ENCODE measurements at places on chromosomes 3 and 15.

DNA sequence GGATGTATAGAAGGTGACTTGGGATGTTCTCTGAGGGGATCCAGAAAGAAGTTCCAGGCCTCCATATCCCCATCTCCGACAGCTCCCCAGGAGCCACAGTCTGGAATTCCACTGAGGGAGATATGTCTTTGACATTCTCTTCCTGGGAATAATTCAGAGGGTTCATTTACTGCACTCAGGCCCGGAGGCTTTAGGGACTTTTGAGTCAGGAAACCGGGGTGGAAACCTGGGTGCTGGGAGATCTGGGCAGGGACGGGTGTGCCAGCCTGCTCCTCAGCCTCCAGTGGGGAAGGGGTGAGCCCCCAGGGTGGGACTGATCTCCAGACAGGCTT, 147.7 kb downstream of the SMAD6 start:
- DNase-seq, result no peak

- DNase-seq, result no peak
Observed at GRCh38 chr15:38242055-38242454, 10.6 kb upstream of the SPRED1 start.

DNA sequence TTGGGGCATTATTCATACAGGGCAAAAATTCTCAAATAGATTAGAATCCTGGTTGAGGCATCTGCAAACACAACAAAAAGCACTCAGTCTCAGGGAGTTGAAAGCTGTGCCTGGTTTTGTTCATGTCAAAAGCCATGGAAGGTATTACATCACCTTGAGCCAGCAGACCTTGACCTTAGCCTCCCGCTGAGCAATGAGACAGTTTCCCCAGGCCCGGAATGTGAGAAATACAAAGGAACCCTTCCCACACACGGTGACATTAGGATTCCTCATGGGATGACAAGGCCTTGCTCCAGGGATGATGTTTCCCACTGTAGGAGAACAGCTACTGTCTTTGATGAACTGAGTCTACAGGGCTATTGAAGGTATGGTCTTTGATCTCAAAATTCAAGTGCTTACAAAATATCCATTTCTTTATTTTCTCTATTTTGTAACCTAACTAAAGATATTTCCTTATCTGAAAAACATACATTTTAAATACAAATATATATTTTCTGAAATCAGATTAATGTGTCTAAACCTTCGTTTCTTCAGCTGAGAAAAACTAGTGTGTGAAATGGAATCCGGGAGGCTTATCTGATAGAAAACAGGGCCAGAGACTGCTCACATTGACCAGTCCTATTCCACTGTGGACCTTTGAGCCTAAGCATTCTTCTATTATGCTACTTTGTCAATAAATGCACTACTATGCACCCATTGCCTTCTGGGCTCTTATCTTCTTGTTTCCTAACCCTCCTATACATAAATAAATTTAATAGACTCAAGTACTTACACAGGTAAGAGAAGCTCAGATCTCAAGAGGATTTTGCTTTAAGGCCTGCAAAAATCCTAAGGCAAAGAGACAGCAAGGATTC, 298.2 kb downstream of the KBTBD8 start:
- DNase-seq, result no peak

- DNase-seq, result peak; percentile 42
Observed at GRCh38 chr3:196275126-196275525, 12.4 kb downstream of the PCYT1A start.

- no peak for DNase-seq
Observed at GRCh38 chr15:25568751-25569150, 129.9 kb upstream of the UBE3A start.

GRCh38 chr3:180280555-180280954, 243.8 kb upstream of the PEX5L start:
- DNase-seq, result no peak

DNA sequence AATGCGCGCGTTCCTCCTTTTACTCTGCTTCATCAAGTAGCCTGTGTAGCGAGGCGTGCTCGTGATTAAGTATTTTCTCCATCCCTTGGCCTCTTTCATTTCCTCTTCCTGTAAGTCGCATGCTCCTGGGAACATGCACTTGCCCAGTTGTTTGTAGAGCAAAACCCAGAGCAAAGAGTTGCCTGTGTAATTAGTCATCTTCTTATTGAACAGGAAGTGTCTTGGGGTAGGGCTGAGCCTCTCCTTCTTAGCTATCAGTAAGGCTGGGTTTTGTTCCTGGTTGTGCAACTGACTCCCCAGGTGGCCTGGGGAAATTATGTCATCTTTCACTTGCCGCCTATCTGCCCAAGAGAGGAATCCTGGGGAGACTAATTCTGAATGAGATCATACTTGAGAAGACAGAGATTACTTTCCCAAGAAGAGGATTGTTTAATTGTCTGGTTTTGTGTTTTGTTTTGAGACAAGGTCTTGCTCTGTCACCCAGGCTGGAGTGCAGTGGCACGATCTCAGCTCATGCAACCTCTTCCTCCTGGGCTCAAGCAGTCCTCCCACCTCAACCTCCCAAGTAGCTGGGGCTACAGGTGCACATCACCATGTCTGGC, 14.9 kb downstream of the LIPH start:
- peak; percentile 98 for DNase-seq

DNA sequence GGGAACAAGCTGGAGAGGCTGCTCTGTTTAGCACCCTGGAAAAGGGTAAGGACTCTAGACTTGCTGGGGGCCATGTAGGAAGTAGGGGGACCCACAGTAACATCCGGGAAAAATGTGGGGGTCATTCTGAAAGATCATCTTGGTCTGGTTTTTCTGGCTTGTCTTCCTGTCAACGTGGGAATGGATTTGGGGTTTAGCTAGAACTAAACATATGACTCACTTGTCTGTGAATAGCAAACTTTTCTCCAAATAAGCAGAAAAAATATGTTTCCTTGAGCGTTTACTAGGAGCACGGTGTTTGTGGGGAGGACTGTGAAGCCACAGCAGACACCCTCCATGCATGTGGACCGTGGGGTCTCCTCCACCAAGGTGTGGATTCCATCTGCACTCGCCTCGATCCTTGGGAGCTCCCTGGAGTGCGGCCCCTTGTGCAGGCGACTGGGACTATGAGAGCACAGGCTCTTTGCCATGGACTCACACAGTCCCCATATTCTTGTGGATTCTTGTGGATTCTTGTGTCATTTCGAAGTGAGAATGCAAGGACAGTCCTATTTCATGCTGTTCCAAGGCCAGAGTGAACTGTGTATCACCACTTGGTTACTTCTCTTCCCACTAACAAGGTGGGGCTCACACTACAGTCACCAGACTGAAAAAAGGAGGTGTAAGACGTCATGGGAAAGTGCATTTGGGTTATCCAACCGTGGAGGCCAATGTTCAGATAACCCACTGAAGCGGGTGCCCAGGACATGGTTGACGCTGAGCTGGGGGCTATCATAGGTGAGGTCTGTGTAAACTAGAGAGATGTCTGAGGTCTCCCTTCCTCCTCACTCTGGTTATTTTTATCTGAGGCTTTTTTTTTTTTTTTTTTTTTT, 25.5 kb downstream of the PGPEP1L start:
- DNase-seq, result peak; percentile 45

- no peak for DNase-seq
Observed at GRCh38 chr3:4045756-4046155, 246.5 kb downstream of the LRRN1 start.

GRCh38 chr3:26191556-26191955, 401.7 kb downstream of the OXSM start:
- DNase-seq, result no peak

DNA sequence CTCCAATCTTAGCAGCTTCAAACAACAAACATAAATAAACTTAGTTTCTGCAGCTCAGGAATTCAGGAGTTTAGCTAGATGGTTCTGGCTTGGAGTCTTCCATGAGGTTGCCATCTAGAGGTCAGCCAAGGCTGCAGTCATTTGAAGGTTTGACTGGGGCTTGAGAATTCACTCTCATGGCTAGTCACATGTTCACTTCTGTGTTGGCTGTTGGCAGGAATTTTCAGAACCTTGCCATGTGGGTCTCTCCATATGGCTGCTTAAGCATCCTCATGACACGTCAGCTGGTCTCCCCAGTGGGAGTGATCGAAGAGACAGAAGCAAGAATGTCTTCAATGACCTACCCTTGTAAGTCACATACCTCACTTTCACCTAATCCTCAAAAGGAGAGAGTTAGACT, 269.2 kb upstream of the CNTN3 start:
- peak; percentile 34 for DNase-seq

GRCh38 chr3:165653130-165653778, 184.0 kb downstream of the BCHE start:
- DNase-seq, result no peak

DNA sequence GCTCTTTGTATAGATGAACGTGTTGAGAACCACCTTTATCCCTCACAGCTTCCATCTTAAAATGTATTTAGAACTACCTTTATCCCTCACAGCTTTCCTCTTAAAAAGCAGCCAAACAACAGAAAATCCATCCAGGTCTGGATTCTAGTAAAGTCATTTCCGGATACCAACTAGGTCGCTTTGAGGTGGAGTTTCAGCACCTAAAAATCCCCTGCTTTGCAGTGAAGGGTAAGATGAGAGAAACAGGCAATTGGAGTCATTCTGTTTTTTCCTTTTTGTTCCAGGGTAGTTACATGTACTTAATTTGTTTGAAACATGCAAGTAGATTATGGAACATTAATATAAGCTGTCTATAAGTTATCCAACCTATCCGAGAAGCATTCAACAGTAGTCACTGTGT, 192.0 kb downstream of the UBE2E2 start:
- DNase-seq, result no peak

DNA sequence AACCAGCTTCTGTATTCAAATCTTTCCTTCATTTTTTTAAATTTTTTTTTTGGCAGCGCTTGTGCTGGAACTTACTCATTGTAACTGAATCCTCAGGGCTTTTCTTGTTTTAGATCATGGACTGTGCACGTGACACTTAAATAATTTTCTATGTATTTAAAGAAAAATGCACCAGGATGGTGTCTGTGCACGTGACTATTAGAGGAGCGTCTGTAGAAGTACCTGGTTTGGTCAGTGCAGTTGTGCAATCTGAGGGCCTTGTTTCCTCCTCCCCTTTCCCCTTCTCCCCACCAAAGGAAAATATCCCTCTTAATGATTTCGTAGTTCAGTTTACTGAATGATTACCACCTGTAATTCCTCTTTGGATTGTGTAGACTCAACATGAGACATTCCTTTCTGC, 31.3 kb downstream of the EDEM1 start:
- no peak for DNase-seq

- no peak for DNase-seq
Observed at GRCh38 chr3:139388077-139388476, 1.4 kb downstream of the COPB2 start.

GRCh38 chr15:69316291-69316690, 17.6 kb downstream of the PAQR5 start:
- DNase-seq, result no peak

- DNase-seq, result peak; percentile 83
Observed at GRCh38 chr3:57060089-57060821, at the start of gene SPATA12. TSS of gene SPATA12 (plus strand) at chr3:57060664. CDS start at chr3:57073695, 13,031 bp downstream.

DNA sequence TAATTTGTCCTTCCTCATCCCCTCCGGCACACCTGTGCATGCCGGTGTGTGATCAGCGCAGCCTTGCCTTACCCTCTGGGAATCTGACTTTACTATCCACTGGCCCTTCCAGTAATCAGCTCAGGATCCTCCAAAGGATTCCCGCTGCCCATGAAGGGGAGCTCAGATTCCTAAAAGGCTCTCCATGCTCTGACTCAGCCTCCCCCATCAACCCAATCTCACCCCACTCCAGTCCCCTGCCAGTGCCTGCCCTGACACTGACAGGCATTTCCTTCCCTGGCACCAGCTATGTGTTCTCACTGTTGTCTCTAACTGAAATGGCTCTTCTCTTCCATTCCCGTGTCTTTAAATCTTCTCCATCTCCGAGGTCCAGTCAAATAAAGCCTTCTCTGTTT, 7.3 kb upstream of the BCL2A1 start:
- DNase-seq, result no peak

DNA sequence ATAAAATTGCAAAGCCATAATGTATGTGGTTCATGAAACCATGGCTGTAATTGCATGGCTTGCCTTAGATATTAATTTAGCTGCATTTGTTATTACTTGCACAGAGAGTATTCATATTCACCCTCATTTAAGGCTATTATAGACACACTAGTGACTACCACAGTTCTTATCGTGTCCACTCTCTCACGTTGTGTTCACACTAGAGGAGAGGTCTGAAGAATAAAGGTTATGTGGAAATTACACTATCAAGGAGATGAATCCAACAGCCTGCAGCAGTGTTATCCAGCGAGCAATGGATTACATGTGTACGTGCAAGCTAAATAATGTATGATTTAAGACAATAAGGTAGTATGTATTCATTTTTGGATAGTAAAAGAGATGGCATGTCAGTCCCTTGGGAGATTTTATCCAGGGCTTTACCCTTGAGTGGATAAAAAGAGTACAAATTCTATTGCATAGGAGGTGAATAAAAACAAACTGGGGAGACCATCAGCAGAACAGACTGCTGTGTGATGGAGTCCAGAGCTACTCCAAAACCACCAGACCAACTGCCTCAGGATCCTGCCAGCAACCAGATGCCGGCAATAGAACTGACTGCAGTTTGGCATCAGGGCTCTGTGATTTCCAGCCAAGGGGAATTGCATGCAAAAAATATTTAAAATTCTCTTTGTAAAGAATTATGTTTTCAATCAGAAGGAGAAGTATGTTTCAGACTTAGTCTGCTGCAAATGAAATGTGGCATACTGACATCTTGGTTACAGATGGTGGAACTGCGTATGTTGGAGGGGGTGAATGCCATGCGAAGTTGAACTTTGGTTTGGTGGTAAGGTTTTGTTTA, 146.6 kb downstream of the RBMS3 start:
- DNase-seq, result no peak

DNA sequence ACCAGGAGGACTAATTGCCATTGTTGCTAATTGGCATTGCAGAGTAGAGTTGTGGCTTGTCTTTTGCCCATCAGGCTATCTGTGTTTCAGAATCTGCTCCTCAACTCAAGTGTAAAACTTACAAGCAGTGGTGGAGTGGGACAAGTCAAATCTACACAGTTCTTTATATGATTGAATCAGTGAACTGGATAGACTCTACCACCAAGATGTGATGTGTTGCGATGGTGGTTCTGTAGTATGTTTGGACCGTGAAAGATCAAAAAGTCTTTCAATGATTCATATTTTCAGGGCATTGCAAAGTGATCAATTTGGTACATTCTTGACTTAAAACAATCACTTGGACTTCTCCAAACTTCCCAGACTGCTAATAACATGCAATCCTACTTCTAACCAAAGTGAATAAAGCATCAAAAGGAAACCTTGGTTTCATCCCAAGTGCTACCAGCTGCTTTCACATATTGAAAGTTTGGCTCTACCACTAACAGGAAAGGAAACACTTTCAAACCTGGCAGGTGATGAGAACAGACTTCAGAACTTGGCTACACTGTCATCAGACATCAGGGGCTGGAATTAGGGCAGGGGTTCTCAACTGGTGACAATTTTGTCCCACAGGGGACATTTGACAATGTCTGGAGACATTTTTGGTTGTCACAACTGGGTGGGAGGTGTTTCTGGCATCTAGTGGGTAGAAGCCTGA, 844.7 kb upstream of the CFAP20DC start:
- no peak for DNase-seq

- DNase-seq, result peak; percentile 78
Observed at GRCh38 chr3:57755368-57755675, 787 bp upstream of the SLMAP start.

GRCh38 chr3:3288255-3288654, 108.8 kb upstream of the CRBN start:
- no peak for DNase-seq

All from choroid plexus epithelial cell (primary cell).